Activated CD8-positive, alpha-beta memory T cell treated with anti-CD3 and anti-CD28 coated beads for 48 hours (primary cell): ENCODE measurements at places on chromosomes 13 and 19.

- no peak for DNase-seq
Measured at GRCh38 chr13:21567714-21568113, 36.3 kb downstream of the MICU2 start.

GRCh38 chr13:23739596-23739995 lies 149.6 kb downstream of the MIPEP start:
- DNase-seq = no peak

DNA sequence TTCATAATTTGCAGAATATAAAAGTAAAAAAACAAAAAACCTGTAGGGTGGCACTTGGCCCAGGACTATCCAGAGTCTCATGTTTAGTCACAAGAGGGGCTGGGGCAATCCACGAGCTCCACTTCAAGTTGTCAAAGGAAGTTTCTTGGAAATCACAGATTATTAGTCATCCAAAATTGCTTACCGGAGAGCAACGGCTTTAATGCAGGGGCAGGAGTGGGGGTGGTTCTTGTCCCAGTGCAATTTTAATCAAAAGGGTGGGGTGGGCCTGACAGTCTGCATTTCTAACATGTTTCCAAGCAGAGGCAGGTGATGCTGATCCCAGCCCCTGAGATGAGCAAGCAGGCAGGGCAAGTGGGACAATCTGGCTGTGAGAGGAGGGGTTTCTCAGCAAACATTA lies 233.9 kb downstream of the ABCC4 start:
- DNase-seq = no peak

GRCh38 chr13:76677043-76677442 lies 209.2 kb downstream of the KCTD12 start:
- no peak for DNase-seq

DNA sequence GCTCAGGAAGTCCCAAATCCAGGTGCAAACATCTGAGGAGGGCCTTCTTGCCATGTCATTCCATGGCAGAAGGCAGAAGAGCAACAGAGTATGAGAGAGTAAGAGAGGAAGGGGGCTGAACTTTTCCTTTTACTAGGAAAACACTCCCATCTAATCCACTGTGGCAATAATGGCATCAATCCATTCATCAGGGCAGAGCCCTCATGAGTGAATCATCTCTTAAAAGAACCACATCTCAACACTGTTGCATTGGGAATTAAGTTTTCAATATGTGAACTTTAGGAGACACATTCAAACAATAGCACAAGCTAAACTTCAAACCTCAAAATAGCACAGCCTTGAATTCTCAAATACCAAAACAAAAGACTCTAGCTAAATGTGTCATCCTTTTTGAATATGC lies 264.5 kb downstream of the KCTD12 start:
- no peak for DNase-seq
